ENCODE measurements at places on chromosomes 1 and 21.
A peak's percentile ranks its signal among the peaks of the same experiment; 100 is the strongest.

GRCh38 chr1:112083487-112083886 is 94.0 kb upstream of the KCND3 start:
- no peak overlapping the region for H3K4me3 ChIP-seq
- no peaks in the 10 kb centered on the region for H3K36me3 ChIP-seq
- H3K27ac ChIP-seq = no peak overlapping the region
- peaks cover 6% of the 10 kb centered on the region for H3K27me3 ChIP-seq
- no peak for DNase-seq

DNA sequence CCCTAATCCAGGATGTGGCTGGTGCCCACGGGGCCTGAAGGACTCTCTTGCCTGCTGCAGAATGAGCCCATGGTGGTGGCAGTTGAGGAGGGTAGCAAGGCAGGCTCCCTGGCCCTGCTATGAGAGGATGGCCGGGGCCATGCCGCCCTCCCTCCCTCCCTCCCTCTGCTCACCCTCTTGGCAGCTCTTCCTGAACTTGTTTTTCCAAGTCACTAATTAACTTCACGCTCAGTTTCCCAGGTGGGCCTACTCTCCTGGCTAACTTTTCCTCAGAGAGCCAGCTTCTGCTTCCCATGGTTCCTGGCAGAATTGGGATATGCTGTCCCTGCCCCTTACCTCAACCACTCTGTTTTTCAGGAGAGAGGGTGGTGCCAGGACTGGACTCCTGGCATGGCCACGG is 10.2 kb downstream of the KCNC4 start:
- peaks cover 15% of the 10 kb centered on the region for H3K36me3 ChIP-seq
- H3K4me1 ChIP-seq = peaks cover 1% of the 10 kb centered on the region
- DNase-seq = no peak
- H3K27me3 ChIP-seq = no peaks in the 10 kb centered on the region

DNA sequence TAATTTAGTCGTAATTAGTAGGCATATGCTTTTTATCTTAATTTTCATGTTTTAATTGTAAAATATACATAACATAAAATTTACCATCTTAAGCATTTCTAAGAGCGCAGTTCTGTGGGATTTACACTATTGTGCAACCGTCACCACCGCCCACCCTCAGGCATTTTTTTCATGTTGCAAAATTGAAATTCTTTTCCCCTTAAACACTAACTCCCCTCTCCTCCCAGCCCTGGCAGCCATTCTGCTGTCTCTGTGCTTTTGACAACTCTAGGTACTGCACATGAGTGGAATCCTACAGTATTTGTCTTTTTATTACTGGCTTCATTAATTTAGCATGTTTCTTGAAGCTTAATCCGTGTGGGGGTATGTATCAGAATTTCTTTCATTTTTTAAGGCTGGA is 7.8 kb downstream of the PIK3CD start:
- no peaks in the 10 kb centered on the region for H3K4me1 ChIP-seq
- DNase-seq = no peak
- H3K36me3 ChIP-seq = no peaks in the 10 kb centered on the region
- H3K27ac ChIP-seq = no peak overlapping the region

DNA sequence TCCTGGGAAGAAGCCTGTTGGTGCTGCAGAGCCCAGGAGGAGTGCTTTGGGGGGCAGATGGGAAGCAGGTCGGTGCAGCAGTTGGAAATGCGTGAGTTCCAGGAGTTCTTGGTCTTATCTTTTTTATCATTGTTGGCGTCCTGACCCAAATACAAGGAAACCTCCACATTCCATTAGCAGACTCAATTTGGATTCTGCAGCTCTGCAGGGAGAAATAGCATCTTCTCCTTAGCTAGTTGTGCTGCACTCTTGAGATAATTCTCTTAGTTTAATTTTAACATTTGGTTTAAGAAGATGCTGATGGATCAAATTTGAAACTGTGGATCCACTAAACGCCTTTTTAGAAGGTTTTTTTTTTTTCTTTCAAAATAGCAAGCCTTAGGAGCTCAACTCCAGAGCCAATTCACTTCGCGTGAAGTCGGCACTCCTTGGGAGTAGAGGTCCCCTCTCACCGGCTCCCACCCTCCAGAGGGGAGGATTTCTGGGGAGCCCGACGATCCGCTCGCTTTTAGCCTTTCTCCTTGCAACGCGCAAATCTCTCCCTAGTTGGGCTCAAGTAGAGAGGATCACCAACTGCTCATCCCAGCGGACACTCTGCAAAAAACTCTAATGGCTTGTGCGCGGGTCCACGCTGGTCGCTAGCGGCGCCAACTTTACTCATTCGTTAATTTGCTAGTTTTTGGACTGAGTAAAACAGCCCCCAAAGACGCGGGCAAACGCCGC is 1.3 kb downstream of the PLD5 start:
- peak overlapping the region; percentile 51 for H3K4me3 ChIP-seq
- peaks cover 40% of the 10 kb centered on the region for H3K27me3 ChIP-seq
- no peak for DNase-seq
- H3K4me1 ChIP-seq = peaks cover 22% of the 10 kb centered on the region
- H3K36me3 ChIP-seq = no peaks in the 10 kb centered on the region

DNA sequence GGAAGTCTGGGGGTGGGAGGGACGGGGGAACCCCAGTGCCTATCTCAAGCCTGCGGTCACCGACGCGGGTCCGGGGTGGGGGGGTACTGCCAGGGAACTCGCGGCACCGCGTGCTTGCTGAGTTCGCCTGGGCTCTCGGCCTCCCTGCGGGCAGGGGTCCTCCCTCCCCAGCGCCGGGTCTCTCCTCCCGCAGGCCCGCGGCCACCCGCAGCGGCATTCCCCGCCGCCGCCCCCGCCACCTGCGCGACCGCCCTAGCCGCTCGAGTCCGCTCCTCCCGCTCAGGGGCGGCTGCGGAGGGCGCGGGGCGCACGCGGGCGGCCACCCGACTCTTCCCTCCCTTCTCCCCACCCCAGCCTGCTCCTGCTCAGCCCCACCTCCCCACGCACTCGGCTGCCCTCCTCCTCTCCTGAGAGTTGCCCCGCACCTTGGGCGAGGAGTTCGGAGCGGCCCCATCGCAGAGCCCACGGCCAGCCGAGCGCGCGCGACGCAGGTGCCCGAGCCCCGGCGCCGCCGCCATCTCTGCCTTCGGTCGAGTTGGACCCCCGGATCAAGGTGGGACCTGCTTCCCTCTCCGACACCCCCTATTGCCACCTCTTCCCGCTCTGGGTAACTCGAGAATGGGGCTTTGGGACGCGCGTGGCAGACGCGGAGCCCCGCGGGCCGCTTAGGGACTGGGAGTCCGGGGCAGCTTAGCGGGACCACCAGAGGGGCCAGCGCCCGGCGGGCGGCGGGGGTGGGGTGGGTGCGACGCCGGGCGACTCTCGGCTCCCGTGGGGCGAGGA is 105.0 kb downstream of the LEPR start:
- no peaks in the 10 kb centered on the region for H3K36me3 ChIP-seq
- H3K27ac ChIP-seq = peak overlapping the region; percentile 79
- H3K27me3 ChIP-seq = peaks cover 19% of the 10 kb centered on the region
- H3K4me3 ChIP-seq = peak overlapping the region; percentile 63
- DNase-seq = peak; percentile 68
